ENCODE measurements at places on chromosomes 6 and 20. TPM values are rescaled to one million over a fixed set of nuclear protein-coding genes. Genes with fewer than 3 reads are reported as not detected.

DNA sequence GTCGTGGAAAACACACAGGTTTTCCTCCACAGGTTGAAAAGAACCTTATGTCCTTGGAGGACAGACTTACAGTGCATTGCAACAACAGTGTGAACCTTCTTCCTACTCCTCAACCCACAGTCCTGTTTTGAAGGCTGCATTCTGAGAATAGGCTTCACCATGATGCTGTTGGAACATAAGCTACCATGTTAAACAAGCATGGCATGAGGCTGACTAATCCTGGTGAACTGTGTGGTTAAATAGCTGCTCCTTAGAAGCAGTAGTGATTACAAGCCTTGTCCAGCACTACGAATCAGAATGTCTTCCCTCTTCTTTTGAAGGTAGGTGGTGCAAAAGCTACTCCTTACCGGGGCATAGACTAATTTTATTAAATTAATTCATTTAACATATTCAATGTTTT, 368.5 kb upstream of the EPHA7 start:
- no peak for DNase-seq

- DNase-seq, result no peak
These were observed 403.7 kb downstream of the CDH26 start for GRCh38 chr20:60361761-60362395.

DNA sequence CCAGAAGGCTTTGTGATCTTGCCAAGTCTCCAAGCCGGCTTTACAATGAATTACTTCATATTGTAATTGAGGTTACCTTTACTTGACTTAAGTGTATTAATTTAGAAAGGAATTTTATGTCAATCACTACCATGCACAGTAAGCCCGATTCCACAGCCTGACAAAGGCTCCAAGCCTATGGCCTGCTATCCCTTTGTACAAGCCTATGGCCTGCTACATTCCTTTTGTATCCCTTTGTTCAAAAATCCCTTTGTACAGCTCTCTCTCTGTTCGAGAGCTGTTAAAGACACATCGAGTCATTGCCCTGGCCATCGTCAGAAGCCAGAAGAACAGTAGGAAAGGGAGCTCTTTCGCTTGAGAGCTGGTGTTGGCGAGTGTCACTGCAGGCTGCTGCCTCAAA, 2.7 kb upstream of the EDN3 start:
- DNase-seq, result no peak

GRCh38 chr6:44057931-44058616, 69.2 kb downstream of the MRPL14 start:
- no peak for DNase-seq

DNA sequence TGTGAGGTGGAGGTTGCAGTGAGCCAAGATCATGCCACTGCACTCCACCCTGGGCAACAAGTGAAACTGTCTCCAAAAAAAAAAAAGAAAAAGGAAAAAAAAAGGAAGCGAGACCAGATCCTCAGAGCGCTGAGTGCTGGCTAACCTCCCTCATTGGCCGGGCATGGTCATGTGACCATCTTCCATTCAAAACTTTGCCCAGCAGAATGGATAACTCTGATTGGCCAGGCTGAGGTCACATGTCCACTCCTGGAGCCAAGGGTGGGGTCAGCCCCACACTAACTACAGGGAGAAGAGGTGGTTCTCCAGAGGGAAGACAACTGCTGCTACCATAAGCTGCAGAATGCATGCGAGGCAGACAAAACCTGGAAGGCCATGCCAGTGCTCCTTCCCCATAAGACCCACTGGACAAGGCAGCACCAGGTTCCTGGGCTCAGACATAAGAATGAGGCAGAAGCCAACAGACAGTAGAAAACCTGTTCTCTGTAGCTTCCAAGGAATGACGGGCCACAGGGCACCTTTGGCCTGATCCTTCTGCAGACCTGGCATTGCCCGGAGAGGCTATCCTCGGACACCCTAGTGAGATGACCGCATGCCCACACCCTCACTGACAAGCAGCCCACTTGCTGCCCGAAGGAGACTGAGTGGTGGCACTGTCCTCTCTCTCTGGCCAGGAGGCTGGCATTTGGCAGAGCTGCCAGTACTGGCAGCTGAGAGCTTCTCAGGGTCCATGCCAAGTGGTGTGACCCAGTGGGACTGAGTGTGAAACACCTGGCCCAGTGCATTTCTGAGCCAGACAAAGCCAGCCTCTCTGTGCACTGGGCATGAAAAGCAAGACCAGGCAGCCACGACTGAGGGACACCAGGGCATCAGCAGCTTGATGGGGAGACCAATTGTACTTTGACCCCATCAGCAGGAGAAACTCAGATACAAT, 311.9 kb upstream of the SULF2 start:
- DNase-seq, result no peak

The SLC22A16 gene
- not detected for total RNA-seq
